WERI-Rb-1 (cell line): ENCODE measurements at places on chromosomes 4 and X.
A peak's percentile ranks its signal among the peaks of the same experiment; 100 is the strongest.

DNA sequence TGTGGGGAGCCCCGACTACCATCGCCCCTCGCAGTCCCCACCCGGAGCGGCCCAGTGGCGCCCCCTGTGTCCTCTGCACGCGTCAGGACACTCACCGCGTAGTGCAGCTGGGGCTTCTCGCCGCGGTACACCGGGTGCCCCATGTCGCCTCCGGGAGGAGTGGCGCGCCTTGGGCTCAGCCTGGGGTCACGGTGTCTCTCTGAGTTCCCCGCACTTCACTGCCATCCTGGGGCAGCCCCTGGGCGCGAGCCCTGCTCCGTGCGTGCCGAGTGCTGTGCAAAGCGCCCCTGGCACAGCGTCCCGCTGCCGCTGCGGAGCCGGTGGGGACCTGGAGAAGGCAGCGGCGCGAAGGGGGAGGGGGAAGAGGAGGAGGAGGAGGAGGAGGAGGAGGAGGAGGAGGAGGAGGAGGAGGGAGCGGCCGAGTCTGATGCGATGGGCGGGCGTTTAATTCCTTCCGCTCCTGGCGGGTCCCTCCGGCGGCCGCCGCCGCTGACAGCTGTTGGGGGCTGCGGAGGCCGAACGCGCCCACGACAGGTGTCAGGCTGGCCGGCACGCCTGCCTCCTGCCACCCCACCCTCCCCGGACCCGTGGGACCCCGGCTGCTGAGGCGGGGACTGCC, 134.3 kb downstream of the AMELX start:
- DNase-seq: peak; percentile 7

- DNase-seq: peak; percentile 40
Measured at GRCh38 chr4:99679204-99679603, 21.6 kb upstream of the C4orf54 start.

DNA sequence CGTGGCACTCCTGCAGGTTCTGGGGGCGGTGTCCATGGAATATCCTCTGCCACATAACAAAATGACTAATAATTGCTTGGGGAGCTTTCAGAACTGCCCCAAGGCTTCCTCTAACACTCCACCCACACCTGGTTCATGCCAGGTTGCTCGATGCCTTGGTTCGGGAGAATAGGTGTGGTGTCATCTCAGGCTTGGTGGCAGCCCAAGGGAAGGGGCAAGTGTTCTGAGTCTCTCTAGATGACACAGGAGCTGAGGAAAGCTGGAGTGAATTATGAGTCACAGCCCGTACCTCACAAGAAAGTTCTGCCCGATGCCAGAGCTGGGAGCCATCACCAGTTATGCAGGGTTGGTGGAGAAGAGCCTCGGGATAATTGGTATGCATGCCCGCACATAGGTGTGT, 14.7 kb downstream of the FTSJ1 start:
- no peak for DNase-seq

- no peak for DNase-seq
Measured at GRCh38 chrX:95218976-95219375, 1465.7 kb upstream of the DIAPH2 start.

GRCh38 chrX:15143050-15143824, 126.6 kb downstream of the ASB9 start:
- DNase-seq: peak; percentile 39
